Activated CD4-positive, alpha-beta T cell treated with anti-CD3 and anti-CD28 coated beads for 24 hours (primary cell): ENCODE measurements at places on chromosomes 1 and 21.

- no peak for DNase-seq
Observed at GRCh38 chr1:48488721-48489120, 16.7 kb upstream of the SPATA6 start.

DNA sequence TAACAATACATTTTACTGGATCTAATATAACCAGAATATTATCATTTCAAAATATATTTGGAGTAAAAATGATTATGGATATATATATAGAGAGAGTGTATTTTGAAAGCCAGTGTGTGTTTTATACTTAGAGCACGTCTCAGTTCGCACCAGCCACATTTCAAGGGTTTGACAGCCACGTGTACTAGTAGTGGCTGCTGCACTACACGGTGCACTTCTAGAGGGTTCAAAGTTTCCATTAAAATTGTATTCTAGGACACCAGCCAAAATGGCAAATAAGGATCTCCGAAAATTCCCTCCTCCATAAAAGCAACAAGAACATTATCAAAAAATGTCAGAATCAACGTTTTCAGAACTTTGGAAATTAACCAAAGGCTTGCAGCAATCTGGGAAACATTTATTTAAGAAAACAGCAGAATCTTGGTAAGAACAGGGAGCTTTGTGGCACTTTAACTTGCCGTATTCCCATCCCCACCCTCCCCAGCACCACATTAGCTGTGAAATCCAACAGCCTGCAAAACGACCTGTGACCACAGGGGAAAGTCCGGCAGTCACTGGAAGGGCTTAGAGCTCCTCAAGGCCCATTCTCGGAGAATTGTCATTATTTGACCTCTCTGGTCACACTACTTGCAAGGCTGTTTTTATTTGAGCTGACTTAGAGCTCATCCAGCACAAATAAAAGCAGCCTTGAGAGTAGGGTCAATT lies 33.5 kb upstream of the MRPS6 start:
- DNase-seq: no peak

DNA sequence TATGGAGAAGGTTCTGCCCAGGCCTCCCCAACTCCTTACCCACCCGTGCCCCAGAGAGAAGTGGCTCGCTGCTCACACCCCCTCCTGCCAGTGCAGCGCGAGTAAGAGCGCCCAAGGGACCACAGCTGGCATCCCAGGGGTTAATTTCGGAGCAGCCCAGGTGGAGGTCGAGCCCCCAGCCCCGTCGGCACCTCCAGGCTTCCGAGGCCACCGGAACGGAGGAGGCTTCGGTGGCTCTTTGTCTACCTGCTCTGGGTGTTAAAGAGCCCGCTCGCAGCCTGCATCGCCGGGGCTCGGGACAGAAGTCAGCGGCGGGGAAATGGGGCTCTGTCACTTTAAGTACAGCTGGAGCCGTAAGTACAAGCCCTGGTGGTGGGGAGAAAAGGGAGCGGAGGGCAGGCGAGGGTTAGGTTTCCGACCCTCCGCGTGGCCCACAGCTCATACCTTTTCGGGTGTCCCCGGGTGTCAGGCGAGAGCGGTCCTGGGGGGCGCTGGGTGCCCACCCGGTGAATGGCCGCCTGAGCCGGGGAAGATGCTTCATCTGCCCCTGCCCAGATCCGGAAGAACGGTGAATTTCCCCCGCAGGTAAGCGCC lies 89.4 kb upstream of the IPO9 start:
- peak; percentile 42 for DNase-seq

- DNase-seq: no peak
Observed at GRCh38 chr1:82564333-82564732, 763.6 kb downstream of the ADGRL2 start.

DNA sequence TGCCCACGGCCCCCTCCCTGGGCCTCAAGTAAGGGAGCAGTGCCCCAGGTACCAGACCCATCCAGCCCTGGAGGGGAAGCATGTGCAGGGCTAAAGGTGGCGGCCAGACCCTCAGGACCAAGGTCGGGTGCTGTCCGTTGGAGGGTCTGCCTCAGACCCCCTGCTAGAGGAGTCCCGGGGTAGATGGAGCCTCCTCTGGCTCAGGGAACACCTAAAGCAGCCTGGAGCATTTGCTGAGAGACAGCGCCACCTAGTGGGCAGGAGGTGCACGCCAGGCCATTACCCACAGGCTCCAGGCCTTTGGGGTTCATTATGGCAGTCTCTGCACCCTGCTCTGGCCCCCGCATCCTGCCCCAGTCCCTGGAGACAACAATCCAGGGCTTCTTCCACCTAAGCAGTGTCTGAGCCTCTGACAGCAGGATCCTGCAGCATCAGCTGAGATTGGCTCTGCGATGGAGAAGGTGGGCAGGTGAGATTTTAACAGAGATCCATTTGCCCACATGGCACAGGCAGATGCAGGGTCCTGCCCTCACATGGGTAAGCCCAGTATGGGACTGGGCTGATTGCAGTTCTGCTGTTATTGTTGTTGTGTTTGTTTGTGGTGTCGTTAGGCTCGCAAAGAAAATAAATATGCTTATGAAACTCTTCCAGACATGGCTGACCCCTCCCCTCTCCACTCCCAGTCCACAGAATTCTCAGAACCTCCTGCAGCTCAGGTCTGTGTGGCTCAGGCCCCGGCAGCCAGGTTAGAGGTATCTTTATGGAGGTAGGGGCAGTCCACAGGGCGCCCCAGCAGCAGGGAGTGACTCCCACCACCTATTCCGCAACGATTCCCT lies 42.4 kb downstream of the CTNNBIP1 start:
- peak; percentile 83 for DNase-seq

GRCh38 chr1:13543451-13544220 lies 29.8 kb upstream of the LRRC38 start:
- DNase-seq: no peak

- no peak for DNase-seq
Observed at GRCh38 chr1:119372503-119373086, 4.0 kb downstream of the HAO2 start.

DNA sequence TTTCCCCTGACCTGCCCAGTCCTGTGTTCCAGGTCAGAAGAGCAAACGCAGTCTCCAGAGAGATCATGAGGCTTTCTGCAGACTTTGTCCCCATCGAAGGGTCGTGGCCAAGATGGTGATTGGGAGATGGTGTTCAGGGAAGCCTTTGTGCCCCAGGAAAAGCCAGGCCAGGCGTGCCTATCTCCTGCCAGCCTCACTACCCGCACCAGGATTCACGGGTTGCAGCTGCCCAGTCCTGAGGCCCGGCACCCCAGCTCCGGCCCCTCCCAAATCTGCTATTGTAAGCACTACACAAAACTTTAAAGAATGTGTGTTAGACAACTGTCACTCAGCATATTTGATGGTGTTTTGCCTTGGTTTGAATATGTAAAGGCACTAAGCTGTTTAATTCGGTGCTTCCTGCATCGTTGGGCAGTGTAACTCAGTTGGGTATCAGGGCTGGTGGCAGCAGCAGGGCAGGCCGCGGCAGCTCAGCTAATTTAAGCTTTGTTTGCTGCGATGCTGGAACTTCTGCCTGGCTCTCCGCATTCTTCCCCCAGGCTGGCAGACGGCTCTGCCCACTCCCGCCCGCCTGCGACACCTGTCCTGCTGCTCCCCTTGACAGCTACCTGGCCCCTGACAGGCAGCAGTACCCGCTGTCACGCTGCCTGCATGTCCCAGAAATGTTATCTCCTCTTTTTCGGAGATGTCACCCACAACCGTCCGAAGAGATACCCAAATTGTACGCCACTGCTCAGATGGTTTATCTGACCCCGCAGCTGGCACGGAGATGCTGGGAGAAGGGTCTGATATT lies 209.0 kb upstream of the VAMP3 start:
- DNase-seq: no peak

DNA sequence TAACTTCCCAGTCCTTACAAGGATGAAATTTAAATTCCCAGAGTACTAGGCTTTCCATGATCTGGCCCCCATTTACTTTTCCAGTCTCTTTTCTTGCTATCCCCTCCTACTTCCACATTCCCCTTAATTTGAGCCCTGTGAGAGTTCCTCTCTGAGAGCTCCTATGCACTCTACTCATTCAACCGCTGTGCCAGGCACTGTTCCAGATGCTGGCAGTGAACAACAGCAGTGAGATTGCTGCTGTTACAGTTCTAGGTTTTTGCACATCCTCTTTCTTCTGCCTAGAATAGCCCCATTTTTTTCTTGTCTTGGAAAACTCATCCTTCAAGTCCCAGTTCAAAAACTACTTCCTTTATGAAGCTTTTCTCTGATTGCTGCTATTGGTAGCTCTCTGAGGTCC lies 18.8 kb downstream of the ATF6 start:
- no peak for DNase-seq

DNA sequence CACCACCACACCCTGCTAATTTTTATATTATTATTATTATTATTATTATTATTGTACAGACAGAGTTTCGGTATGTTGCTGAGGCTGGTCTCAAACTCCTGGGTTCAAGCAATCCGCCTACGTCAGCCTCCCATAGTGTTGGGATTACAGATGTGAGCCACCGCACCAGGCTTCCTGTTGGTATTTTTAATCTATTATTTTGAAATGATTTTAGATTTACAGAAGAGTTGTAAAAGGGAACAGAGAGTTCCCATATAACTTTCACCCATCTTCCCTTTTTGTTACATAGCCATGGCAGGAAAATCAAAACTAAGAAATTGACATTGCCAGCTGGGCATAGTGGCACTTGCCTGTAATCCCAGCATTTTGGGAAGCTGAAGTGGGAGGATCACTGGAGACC lies 42.9 kb upstream of the CITED4 start:
- no peak for DNase-seq

GRCh38 chr1:19869929-19870328 lies 12.3 kb upstream of the OTUD3 start:
- DNase-seq: no peak

- DNase-seq: no peak
Observed at GRCh38 chr1:203130358-203130985, 2.9 kb downstream of the ADORA1 start.

DNA sequence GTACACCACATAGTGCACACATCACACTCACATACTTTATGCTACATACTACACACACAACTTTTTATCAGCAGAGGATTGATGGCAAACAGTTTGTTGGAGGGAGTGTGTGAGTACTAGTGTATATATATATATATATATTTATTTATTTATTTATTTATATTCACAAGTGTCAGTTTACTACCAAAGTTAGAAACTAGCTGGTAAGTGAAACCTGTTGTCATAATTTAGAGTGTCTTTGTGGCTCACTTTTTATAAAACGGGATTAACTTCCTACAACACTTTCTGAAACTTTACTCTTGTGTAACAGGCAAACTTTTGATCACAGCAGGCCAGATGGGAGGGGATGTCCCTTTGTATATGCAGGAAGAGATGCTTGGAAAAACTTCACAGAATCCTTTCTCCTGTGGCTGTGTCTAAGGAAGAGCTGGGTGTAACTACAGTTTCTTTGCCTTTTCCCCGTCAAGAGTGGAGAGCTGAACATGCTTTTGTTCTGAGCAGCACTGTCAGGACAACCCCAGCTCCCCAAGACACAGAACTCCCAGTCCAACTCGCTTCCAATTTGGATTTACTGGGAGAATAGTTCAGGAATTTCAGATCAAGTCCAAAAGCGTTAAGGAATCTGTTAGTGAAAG lies 1.9 kb upstream of the SAMD13 start:
- DNase-seq: no peak

GRCh38 chr21:17334484-17334883 lies 178.4 kb upstream of the CXADR start:
- no peak for DNase-seq

GRCh38 chr1:153607381-153607780 lies 5.6 kb downstream of the S100A16 start:
- no peak for DNase-seq

DNA sequence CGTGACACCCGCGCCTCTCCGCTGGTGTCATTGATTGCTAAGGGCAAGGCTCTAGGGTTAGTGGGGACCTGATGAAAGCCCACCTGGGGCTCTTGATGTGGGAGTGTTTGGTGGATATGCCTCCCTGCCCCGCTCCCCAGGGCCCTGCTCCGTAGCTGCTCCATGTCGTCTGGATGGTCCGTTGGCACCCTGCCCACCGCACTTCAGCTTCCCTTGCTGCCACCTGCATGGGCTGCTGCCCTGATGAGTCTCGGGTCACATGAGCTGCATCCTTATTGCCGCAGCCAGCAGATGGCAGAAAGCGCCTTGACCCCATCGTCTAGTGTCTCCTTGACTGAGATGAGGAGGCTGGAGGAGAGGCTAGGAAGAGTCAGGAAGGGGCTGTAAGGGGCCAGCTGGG lies 439.4 kb downstream of the CAMTA1 start:
- no peak for DNase-seq

GRCh38 chr1:162458236-162458635 lies 39.4 kb upstream of the UHMK1 start:
- no peak for DNase-seq

DNA sequence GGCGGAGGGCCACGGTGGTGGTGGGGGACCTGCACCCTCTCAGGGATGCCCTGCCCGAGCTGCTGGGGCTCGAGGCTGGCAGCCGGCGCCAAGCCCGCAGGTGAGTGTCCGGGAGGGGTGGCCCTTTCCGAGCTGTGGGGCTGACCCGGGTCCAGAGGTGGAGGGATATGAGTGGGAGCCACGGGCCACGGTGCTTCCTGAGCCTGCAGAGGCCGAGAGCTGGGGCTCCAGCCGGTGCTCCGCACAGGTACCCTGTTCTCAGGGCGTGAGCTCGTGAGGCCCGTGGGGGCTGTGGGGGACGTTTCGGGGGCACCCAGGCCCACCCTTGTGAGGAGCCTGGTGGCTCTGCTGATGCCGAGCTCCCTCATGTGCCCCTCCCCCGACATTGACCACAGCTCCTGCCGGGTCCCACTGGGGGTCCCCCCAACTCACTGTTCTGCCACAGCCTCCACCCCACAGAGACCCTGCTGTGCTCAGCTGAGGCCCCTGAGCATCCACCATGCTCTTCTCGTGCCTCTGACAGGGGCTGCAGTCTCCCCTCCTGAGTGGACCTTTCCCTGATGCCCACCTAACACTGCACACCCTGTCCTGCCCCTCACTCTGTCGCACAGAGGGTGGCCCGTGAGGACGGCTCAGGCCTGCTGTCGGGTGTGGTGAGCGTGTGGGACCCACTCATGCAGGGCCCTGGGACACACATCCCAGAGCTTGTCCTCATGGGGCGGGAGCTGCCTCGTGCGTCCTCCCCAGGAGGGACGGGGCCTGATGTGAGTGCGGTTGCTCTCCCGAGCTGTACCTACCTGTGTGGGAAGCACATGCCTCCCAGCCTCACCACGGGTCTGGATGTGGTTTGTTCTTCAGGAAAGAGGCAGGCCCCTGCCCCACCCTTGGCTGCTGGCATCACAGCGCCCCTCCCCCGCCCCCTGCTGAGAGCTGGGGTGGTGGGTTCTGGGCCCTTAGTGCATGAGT lies 27.5 kb downstream of the SLX9 start:
- no peak for DNase-seq

DNA sequence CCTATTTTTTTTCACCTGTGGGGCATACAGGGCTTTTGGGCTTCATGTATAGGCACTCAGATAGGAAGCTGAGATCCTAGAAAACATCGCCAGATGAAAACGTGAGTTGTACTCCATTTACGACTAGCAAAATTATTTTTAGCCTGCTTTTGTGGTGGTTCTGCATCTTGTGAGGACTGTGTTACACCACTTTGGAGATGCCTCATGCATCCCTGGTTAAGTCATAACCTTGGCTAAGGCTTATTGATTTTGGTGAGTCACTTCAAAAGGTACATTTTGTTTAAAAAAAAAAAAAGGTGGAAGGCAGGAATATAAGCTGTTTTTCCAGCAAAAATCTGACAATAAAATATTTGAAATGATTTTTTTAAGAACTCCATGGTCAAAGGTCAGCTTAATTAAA lies 101.8 kb upstream of the OLFM3 start:
- no peak for DNase-seq

- DNase-seq: no peak
Observed at GRCh38 chr1:228256626-228257375, 49.0 kb downstream of the OBSCN start.
